ENCODE measurements at places on chromosomes 13 and 19.

DNA sequence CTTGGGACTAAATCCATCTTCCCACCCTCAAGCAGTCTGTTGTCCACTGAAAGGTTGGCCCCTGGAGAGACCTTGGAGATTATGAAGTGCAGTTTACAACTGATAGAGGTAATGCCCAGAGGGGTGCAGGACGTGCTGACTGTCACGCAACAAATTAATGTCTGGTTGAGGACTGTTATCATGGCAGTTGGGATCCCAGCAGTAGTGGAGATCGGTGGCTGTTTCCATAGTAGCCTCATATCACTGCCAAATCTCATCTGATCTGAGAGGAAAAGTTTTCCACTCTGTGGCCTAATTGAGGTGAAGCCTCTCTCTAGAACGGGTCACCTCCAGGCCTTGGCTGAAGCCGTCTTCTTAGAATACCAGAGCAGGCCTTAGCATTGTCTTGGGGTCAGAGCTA lies 4.1 kb downstream of the TECR start:
- H3K4me3 ChIP-seq: no peak overlapping the region
- no peaks in the 10 kb centered on the region for H3K27me3 ChIP-seq
- peak overlapping the region; percentile 22 for H3K27ac ChIP-seq
- H3K36me3 ChIP-seq: peaks cover 3% of the 10 kb centered on the region
- DNase-seq: no peak
- H3K4me1 ChIP-seq: peaks cover 28% of the 10 kb centered on the region

DNA sequence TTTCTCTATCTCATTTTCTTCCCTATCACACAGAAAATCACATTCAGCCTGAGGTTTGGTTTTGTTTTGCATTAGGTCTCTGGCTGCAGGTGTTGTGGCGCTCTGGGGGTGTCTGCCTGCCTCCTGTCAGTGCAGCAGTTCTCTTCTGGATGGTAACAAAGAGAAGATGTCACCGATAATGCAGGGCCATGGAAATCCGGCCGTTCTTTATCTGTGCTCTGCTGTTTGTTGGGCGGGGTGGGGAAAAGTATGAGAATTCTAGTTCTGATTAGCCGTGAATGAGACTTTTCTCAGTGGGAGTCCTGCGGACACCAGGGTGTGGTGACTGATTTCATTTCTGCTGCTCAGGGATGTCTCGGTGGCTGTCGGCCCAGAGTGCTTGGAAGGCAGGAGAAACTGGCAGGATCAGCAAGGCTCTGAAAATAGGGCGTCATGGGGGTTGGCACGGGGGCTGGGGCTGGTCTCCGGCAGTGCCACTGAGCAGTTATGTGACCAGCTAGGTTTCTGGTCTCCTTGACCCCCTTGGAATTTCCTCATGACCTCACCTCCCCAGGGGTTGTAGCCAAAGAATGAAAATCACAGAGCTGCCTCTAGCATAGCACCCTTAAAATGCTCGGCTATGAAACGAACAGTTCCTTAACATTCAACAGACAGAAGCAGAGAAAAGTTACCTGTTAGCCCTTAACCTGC lies 5.0 kb downstream of the RNF113B start:
- H3K4me3 ChIP-seq: no peak overlapping the region
- peaks cover 58% of the 10 kb centered on the region for H3K4me1 ChIP-seq
- no peak for DNase-seq
- H3K27ac ChIP-seq: peak overlapping the region; percentile 93

DNA sequence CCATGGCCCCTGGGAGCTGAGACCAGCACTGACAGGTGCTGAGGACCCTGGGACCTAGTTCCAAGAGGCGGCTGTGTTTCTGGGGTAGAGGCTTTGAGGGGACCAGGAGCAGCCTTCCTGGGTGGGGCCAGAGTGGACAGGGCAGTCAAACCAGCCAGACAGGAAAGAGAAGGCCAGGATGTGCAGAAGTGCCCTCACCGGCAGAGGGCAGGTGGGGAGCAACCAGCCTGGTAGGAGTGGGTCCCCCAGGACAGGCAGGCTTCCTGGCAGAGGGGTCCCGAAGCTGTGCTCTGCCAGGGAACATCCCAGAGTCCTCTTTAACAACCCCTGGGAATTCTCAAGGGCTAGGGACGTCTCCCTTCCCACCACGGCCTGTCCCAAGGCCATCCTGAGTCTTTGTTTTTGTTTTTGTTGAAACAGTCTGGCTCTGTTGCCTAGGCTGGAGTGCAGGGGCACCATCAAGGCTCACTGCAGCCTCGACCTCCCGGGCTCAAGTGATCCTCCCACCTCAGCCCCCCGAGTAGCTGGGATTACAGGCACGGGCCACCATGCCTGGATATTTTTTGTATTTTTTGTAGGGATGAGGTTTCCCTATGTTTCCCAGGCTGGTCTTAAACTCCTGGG lies 3.0 kb upstream of the HIPK4 start:
- H3K36me3 ChIP-seq: no peaks in the 10 kb centered on the region
- no peak for DNase-seq
- no peak overlapping the region for H3K27ac ChIP-seq
- H3K4me1 ChIP-seq: peaks cover 7% of the 10 kb centered on the region

DNA sequence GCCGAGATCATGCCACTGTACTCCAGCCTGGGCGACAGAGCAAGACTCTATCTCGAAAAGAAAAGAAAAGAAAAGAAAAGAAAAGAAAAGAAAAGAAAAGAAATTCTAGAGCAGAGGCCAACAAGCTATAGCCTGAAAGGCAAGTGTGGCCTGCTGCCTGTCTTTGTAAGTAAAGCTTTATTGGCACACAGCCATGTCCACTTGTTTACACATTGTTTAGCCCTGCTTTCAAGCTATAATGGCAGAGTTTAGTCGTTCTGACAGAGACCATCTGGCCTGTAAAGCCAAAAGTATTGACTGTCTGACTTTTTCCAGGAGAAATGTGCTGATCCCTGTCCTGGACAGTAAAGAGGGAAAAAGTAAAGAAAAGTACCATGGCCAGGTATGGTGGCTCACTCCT lies 18.3 kb downstream of the NWD1 start:
- H3K27me3 ChIP-seq: peaks cover 4% of the 10 kb centered on the region
- DNase-seq: no peak
- no peak overlapping the region for H3K27ac ChIP-seq

- H3K36me3 ChIP-seq: no peaks in the 10 kb centered on the region
- H3K27ac ChIP-seq: no peak overlapping the region
- H3K4me3 ChIP-seq: no peak overlapping the region
- no peak for DNase-seq
Observed at GRCh38 chr13:84417416-84417815, 535.1 kb upstream of the SLITRK1 start.

- peaks cover 22% of the 10 kb centered on the region for H3K27me3 ChIP-seq
- DNase-seq: no peak
- peaks cover 14% of the 10 kb centered on the region for H3K4me1 ChIP-seq
- no peak overlapping the region for H3K4me3 ChIP-seq
Observed at GRCh38 chr19:28602675-28603298, 610.2 kb downstream of the UQCRFS1 start.

DNA sequence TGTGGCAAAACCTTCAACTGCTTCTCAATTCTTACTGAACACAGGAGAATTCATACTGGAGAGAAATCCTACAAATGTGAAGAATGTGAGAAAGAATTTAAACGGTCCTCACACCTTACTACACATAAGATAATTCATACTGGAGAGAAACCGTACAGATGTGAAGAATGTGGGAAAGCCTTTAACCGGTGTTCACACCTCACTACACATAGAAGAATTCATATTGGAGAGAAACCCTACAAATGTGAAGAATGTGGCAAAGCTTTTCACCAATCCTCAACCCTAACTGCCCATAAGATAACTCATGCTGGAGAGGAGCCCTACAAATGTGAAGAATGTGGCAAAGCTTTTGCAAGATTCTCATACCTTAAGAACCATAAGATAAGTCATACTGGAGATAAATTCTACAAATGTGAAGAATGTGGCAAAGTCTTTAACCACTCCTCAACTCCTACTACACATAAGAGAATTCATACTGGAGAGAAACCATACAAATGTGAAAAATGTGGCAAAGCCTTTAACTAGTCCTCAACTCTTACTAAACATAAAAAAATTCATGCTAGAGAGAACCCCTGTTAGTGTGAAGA lies 111.7 kb downstream of the ZNF100 start:
- no peak overlapping the region for H3K4me3 ChIP-seq
- H3K27ac ChIP-seq: no peak overlapping the region
- DNase-seq: no peak
- H3K4me1 ChIP-seq: peaks cover 1% of the 10 kb centered on the region
- H3K36me3 ChIP-seq: peaks cover 15% of the 10 kb centered on the region

DNA sequence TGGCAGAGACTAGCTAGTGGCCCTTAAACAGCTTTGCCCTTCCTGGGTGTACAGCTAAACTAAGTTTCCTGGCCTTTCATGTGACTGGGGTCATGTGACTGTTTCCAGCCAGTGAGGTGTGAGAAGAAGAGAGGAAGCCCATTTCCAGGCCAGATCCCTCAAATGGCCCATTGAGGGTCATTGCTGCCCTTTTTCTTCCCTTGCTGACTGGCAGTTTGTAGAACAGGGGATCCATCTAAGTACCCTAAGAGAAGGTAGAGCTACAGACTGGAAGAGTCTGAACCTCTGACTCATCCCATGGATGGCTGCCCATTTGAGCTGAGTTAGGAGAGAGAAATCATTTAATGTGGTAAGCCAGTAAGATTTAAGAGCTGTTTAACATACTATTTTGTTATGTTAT lies 2.8 kb downstream of the SWSAP1 start:
- H3K4me3 ChIP-seq: no peak overlapping the region
- no peak overlapping the region for H3K27ac ChIP-seq
- H3K4me1 ChIP-seq: peaks cover 15% of the 10 kb centered on the region

- H3K36me3 ChIP-seq: peaks cover 4% of the 10 kb centered on the region
- H3K27me3 ChIP-seq: no peaks in the 10 kb centered on the region
- no peak for DNase-seq
- no peak overlapping the region for H3K4me3 ChIP-seq
Observed at GRCh38 chr13:71880753-71881541, 13.9 kb upstream of the DACH1 start.

- no peaks in the 10 kb centered on the region for H3K4me1 ChIP-seq
- H3K36me3 ChIP-seq: no peaks in the 10 kb centered on the region
- no peak for DNase-seq
- no peak overlapping the region for H3K4me3 ChIP-seq
Observed at GRCh38 chr13:46265292-46265691, 53.6 kb downstream of the LRRC63 start.

- H3K4me3 ChIP-seq: no peak overlapping the region
- no peak overlapping the region for H3K27ac ChIP-seq
- no peaks in the 10 kb centered on the region for H3K36me3 ChIP-seq
- H3K27me3 ChIP-seq: peaks cover 20% of the 10 kb centered on the region
Observed at GRCh38 chr19:55542292-55542855, 3.0 kb downstream of the SBK3 start.

DNA sequence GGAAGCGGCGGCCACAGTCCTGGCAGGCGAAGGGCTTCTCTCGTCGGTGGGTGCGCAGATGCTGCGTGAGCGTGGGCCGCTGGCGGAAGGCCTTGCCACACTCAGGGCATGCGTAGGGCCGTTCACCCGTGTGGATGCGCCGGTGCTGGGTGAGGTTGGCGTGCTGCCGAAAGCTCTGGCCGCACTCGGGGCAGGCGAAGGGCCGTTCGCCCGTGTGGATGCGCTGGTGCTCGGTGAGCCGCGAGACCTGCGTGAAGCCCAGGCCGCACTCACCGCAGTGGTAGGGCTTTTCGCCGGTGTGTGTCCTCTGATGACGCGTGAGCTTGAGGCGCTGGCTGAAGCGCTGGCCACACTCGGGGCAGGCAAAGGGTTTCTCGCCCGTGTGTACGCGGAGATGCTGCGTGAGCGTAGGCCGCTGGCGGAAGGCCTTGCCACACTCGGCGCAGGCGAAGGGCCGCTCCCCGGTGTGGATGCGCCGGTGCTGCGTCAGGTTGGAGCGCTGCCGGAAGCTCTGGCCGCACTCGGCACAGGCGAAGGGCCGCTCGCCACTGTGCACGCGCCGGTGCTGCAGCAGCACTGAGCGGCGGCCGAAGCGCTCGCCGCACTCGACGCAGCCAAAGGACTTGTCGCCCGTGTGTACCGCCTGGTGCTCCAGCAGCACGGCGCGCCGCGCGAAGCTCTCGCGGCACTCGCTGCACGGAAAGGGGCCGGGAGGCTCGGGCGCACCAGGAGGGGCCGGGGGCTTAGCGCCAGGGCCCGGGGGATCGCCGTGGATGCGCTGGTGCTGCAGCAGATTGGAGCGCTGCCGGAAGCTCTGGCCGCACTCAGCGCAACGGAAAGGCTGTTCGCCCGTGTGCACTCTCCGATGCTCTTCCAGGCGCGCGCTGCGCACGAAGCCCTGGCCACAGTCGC lies 4.0 kb upstream of the UBE2M start:
- no peak overlapping the region for H3K27ac ChIP-seq
- peaks cover 12% of the 10 kb centered on the region for H3K4me1 ChIP-seq
- no peak overlapping the region for H3K4me3 ChIP-seq
- DNase-seq: no peak
- no peaks in the 10 kb centered on the region for H3K27me3 ChIP-seq
- H3K36me3 ChIP-seq: peaks cover 1% of the 10 kb centered on the region

DNA sequence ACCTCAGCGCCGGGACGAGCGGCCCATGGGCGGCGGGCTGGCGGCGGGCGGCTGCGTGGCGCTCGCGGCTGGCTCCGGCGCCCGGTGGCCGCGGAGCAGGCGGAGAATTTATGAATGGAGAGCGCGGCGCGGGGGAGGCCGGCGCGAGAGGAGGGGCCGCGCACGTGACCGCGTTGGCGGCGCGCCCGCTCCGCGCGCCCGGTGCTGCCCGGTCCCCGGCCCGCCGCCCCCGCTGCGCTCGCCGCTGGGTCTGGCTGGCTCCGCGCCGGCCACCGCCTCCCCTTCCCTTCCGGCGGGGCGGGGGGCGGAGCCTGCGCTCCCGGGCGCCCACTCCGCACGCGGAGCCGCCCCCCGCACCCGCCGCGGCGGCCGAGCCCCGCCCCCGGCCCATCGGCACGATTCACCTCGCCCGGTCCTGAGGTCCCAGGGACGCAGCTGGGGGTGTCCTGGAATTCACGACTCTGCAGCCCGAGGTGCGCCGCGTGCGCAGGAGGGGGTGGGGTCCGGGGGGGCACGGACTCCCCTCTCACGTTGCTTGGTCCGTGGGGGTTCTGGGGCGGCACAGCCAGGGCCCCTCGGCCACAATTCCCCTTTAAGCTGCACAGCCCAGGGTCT lies at the start of gene CBARP:
TSS of gene CBARP (minus strand) at position 252 of the 615 bp plus-strand sequence. CDS start 1,905 bp downstream, outside the sequence.
- H3K36me3 ChIP-seq: no peaks in the 10 kb centered on the region
- H3K27ac ChIP-seq: peak within 1 kb of the TSS; percentile 89
- H3K4me3 ChIP-seq: peak within 1 kb of the TSS; percentile 76
- no peaks in the 10 kb centered on the region for H3K27me3 ChIP-seq
- DNase-seq: no peak

- DNase-seq: no peak
- no peak overlapping the region for H3K4me3 ChIP-seq
- no peak overlapping the region for H3K27ac ChIP-seq
- H3K27me3 ChIP-seq: peaks cover 4% of the 10 kb centered on the region
- no peaks in the 10 kb centered on the region for H3K36me3 ChIP-seq
Observed at GRCh38 chr13:47294691-47295090, 397.8 kb upstream of the HTR2A start.

DNA sequence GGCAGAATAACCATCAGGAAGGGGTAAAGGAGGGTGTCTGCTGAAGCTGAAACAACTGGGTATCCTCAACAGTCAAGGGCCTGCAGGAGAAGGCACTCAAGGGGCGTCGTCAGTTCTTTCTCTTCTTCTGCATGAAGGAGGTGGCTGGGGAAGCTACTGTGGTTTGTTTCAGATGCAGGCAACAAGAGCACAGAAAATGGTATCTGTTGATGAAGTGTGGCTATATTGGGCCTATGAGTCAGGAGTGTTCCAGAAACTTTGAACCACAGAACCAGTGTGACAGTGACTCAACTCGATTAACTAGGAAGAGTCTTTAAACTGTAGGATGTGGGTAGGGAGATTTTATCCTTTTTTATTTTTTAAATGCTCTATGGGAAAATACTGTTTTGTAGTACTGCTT lies 686.3 kb downstream of the FGF9 start:
- H3K27ac ChIP-seq: no peak overlapping the region
- no peak overlapping the region for H3K4me3 ChIP-seq
- H3K27me3 ChIP-seq: no peaks in the 10 kb centered on the region
- no peaks in the 10 kb centered on the region for H3K4me1 ChIP-seq
- no peak for DNase-seq

Measured in progenitor cell of endocrine pancreas (in vitro differentiated cells).